ENCODE measurements at places on chromosomes 16 and 17.

DNA sequence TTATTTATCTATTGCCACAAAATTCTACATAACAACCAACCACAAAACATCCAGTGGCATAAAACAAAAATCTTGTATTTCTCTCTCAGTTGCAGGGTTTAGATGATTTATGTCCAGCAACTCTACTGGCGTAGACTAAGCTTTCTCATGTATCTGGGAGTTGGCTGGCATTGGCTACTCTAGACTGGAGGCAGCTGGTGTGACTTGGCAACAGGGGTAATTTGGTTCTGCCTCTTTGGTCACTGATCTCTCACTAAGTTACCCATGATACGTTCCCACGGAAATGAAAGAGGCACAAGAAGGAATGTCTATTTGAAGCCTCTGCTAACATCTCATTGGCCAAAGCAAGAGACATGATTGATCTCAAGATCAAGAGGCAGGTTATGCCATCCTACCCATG, 144.0 kb downstream of the HS3ST3B1 start:
- no peak for DNase-seq

- DNase-seq: no peak
Observed at GRCh38 chr17:17140590-17140980, 65.5 kb downstream of the PLD6 start.

DNA sequence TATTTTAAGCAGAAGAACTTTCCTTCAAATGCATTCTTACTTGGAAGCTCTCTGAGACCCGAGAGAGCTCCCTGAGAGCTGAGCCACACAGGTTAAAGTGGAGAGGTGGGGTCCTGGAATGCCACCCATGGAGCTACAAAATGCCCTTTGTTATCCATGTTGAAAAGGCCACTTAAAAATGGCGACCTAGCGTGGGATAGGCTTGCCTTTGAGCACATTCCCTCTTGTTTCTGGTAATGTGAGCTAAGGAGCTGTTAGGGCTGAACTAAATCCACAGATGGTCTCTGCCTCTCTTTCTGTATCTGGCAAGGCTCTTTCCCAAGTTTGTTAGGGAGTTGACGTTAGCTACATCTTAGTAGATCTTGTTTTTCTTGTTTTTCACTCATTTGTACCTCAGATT, 171.6 kb downstream of the SNX29 start:
- DNase-seq: no peak

- DNase-seq: no peak
Observed at GRCh38 chr16:10103118-10103517, 79.1 kb downstream of the GRIN2A start.

GRCh38 chr17:40026816-40027613, 11.8 kb downstream of the CSF3 start:
- DNase-seq: no peak

DNA sequence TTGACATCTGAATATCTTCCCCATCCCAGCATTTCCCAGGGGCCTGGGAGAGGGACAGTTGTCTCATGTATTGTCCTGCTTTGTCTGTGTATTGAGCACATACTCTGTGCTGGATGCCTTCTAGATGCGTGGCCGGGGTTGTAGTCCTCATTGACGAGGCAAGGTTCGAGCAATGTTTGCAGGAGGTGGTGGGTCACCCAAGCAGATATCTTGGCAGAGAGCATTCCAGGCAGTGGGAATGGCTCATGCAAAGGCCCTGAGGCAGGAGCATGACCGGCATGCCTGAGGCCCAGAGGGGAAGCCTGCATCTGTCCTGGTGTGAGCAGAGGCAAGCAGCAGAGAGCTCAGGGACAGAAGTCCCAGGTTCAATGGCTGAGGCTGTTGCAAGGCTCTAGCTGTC, 17.5 kb downstream of the KRT33A start:
- no peak for DNase-seq

GRCh38 chr16:67883872-67884261, 818 bp upstream of the NRN1L start:
- DNase-seq: no peak

DNA sequence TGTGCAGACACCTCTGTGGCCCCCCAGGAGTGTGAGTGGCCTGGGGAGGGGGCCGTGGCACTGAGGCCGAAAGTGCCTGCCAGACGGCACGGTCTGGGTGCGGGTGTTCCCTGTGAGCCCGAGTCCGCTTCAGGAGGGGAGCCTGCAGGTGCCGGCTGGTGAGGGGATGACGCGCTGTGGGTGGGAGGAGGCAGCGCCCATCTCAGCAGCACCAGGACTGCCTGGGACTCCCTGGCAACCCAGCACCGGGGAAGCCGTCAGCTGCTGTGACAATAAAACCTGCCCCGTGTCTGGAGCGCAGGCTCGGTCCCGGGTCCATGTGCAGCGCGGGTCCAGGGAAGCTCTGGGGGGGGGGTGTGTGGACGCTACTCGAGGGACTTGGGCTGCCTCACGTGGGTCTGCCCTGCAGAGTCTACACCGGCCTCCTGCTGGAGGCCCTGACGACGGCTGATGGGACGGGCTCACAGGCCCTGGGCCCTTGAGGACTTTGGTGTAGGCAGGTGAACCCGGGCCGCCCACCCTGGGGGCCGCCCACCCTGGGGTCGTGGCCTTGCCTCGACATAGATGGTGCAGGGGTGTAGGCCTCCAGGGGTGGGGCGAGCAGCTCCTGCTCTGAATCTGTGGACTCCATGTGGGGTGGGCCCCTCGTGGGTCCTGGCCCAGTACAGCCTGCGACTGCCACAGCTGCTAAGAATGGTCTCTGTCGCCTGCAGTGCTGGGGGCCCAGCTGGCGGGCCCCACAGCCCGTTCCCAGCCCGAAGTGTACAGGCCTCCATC, 5.9 kb upstream of the RAB40C start:
- DNase-seq: no peak

DNA sequence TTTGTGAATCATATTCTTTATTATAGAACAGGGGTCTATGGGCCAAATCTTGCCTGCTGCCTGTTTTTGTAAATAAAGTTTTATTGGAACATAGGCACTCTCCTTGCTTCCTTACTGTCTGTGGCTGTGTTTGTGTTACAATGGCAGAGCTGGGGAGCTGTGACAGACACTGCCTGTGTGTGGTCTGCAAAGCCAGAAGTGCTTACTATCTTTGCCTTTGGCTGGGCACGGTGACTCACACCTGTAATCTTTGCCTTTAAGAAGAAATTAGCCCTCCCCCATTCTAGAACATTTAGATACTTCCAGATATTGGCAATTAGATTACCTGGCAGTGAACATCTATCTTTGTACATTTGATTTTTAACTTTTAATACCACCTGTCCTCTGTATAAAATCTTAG, 308.3 kb downstream of the FOXL1 start:
- DNase-seq: no peak

GRCh38 chr17:43211480-43212402, at the start of gene TMEM106A:
TSS of gene TMEM106A (plus strand) at chr17:43211875. CDS start at chr17:43213042, 1,167 bp downstream.
- DNase-seq: peak; percentile 35

GRCh38 chr17:36183001-36183971, 6.8 kb upstream of the TBC1D3B start:
- DNase-seq: no peak

GRCh38 chr16:23836078-23836403, 258 bp downstream of the PRKCB start:
- no peak for DNase-seq

GRCh38 chr17:78472035-78472905, 93.8 kb downstream of the PGS1 start:
- DNase-seq: no peak

GRCh38 chr16:56691885-56692284, 9.6 kb downstream of the MT1X start:
- no peak for DNase-seq

DNA sequence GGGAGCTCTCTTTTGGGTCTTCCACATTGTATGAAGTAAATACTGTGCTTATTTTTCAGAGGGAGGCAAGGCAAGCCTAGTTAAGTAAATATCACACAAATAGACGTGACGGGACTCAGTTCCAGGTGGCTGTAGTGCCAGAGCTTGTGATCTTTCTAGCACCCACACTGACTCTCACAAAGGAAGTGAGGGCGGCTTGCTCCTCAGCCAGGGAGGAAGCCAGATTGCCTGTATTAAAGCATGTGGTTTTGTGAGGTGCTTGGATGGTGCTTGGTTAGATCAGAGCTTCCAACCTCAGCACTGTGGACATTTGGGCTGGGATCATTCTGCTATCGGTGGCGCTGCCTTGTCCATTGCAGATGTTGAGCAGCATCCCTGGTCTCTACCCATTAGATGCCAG, 80.1 kb downstream of the VAT1L start:
- DNase-seq: no peak

DNA sequence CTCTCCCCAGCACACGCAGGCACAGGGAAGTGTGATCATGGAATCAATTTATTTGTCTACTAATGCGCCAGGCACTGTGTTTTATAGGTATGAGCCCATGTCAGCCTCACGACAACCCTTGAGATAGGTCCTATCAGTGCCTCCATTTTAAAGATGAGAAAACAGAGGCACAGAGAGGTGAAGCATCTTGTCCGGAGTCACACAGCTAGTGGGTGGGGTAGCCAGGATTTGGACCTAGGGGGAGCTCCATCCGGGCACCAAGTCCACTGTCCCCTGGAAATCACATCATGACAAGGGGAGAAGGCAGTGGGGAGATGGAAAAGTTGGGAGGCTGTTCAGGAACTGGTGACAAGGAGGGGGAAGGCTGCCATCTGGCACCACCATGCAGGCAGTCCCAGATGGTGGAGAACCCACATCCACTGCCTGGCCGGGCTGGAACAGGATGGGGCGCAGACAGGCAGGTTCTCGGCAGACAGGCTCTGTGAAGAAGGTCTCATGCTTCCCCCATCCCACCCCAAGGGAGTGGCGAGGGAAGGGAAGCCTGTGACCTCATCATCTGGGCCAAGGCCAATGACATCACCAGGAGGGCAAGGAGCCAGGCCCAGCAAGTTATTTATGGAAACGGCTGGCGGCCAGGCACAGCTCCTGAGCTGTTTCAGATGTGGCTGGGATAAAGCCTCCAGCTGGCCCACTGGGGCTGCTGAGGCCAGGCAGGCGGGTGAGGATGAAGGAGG, 126.0 kb upstream of the SDK2 start:
- no peak for DNase-seq

DNA sequence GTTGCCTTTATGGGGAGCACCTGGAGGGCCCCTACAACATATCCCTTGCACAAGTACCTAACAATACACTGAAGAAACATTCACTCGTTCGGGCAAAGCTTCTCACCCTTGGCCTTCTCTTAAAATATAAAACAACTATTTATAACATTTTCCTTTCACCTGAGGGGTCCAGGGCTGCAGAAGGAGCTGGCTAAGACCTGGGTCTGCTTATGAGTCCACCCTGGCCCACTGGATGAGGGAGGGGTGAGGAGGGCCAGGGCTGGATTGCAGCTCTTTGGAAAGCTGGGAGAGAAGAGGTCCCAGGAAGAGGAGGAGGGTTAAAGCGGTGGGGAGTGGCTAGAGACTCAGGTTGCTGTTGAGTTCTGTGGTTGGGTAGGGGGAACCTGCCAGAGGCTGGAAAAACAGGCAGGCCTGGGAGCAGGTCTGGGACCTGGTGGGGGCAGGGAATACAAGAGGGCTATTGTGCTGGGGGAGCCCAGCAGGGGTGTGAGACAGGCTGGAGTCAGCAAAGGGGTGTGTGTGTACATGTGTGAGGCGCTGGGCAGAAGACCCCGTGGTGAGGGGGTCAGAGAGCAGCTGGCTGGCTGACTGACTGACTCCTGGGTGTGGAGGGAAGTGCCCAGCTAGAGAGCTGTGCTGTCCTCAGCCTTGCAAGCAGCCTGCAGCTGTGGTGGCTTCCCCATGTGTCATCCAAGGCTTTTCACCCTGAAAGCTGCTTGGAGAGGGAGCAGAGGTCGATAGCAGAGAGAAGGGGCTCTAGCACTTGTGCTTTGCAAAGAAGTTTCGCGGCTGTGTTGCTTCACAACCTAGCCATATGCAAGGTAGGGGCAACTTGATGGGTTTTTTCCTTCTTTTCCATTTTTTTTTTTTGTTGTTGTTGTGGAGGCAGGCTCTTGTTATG, 10.2 kb upstream of the MRC2 start:
- no peak for DNase-seq

GRCh38 chr17:8312726-8313600, 2.9 kb downstream of the ARHGEF15 start:
- no peak for DNase-seq

- DNase-seq: no peak
Observed at GRCh38 chr16:27377666-27378485, 24.1 kb upstream of the IL21R start.

DNA sequence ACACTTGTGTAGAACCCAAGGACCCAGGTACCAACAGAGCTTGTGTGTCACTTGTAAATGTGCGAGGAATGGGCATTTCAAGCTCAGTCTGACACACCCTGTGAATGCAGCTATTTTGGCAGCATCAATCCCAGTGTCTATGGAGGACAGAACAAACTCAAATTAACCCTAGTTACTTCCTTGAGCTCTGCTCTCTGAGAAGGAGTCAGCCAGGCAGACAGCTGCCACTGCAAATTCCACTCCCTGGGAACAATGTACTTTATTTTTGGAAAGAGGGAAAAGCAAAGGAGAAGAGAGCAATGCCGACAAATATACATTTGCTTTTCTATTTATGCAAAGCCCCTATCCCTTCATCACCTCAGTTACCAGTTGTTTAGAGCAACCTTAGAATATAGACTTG, 48.4 kb upstream of the NOG start:
- no peak for DNase-seq

- DNase-seq: no peak
Observed at GRCh38 chr16:50537533-50538290, 10.5 kb upstream of the NKD1 start.

- no peak for DNase-seq
Observed at GRCh38 chr17:13989138-13989537, 80.2 kb upstream of the COX10 start.

- no peak for DNase-seq
Observed at GRCh38 chr16:89357055-89357816, 133.1 kb downstream of the ANKRD11 start.

DNA sequence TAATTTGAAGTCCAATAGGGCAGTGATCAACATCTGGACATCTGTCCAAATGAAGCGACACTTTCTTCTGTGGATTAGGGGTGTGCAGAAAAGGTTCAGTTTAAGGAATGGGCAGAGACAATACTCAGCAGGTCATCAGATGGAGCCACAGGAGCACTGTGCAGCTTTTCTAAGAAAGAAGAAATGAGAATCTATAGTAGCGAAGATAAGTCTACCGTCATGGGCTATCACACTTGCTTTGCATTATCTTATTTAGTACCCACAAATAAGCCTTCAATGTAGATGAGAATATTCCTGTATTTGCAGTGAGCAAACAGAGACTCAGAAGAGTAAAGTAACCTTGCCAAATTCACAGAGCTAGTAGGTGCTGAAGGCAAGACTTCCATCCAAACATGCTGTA, 412.0 kb upstream of the GOT2 start:
- no peak for DNase-seq

GRCh38 chr16:49236216-49236615, 45.4 kb downstream of the CBLN1 start:
- DNase-seq: no peak

DNA sequence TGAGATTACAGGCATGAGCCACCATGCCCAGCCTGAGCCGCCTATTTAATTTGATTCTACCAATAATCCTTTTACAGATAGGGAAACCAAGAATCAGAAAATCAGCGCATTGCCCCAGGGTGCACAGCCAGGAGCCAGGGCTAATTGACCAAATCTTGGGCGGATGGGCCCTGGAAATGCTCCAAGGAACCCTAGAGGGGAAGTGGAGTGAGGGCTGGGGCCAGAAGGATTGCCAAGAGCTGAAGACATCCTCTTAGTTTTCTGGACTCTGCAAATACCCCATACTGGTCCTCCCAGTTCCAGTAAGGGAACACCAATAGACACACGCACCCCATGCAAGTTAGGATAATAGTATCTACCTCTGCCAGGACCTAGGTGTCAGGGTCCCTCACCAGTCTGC, 3.8 kb downstream of the FHOD1 start:
- DNase-seq: no peak

All from esophagus squamous epithelium (tissue), 5 donors.